Anterior cingulate cortex (tissue), 58 donors: ENCODE measurements at places on chromosomes 2 and 18.
A peak's percentile ranks its signal among the peaks of the same experiment; 100 is the strongest.

GRCh38 chr2:203682688-203683130 lies 23.7 kb upstream of the CD28 start:
- no peak for DNase-seq

DNA sequence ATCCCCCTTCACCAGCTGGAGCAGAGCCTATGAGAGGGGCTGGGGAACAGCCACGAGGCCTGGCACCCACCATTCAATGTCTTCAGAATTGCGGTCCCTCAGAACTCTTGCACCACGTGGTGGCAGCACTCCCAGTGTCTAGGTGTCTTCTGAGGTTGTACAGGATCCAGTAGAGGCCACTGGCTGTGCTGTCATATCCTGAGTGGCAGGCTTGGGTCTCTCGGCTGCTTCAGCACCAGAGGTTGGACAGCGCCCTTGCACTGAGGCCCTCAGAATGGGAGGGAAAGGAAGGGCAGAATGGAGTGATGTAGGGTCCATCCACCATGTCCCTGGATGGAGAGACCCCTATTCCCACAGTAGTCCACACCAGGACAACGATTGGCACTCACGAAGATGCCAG lies 112.0 kb upstream of the TEKT4 start:
- no peak for DNase-seq

DNA sequence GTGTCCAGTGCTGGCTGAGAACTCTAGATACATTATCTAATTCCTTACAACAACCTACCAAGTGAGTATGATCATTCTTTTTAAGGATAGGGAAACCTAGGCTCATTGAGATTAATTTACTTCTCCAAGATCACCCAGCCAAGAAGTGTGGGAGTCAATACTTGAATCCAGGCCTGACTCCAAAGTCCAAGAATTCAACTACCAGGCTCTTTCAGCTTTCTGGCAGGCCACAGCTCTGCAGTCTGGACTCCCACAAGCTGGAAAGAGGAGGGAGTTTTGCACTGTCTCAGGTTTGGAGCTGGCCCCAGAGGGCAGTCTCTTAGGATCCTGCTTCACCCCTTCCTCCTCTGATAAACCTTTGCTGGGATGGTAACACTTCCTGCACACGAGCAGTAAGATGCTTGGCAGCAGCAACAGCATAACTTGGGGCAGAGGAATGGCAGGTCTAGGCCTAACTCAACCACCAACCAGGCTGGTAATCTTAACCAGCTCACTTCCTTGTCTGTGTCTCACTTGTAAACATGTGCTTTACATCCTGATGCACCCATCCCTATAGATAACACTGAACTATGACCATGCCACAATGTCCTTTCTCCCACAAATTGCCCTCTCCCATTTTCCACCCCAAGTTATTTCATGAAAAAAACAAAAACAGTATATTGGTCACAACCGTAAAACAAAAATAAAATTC lies 111.1 kb upstream of the ACAA2 start:
- no peak for DNase-seq

GRCh38 chr2:96930351-96931010 lies 55.9 kb downstream of the FAM178B start:
- DNase-seq: no peak

GRCh38 chr2:186365406-186365805 lies 120.7 kb upstream of the ZC3H15 start:
- DNase-seq: no peak

- no peak for DNase-seq
These were observed 96.7 kb downstream of the CCDC148 start for GRCh38 chr2:158359846-158360245.

DNA sequence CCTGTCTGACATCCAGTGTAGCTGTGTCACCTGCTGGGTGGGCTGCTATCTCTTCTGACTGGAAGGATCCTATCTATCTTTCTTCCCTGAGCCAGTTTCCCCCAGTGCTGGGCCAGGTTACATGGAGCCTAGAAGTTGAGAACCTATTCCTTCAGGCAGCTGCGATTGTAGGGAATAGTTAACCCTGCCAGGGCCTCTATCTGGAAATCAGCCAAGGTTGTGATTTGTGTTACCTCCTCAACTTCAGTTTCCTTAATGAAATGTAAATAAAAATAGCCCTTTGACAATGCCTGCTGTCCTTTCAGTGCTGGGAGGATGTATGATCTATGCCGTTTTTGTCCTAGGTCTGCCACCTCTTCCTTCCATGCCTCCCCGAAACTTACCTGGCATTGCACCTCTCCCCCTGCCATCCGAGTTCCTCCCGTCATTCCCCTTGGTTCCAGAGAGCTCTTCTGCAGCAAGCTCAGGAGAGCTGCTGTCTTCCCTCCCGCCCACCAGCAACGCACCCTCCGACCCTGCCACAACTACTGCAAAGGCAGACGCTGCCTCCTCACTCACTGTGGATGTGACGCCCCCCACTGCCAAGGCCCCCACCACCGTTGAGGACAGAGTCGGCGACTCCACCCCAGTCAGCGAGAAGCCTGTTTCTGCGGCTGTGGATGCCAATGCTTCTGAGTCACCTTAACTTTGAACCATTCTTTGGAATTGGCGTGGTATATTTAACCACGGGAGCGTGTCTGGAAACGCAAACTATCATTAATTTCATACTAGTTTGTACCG lies 36.6 kb downstream of the GORASP2 start:
- no peak for DNase-seq

GRCh38 chr2:45131587-45131986 lies 122.3 kb upstream of the SIX2 start:
- DNase-seq: no peak

DNA sequence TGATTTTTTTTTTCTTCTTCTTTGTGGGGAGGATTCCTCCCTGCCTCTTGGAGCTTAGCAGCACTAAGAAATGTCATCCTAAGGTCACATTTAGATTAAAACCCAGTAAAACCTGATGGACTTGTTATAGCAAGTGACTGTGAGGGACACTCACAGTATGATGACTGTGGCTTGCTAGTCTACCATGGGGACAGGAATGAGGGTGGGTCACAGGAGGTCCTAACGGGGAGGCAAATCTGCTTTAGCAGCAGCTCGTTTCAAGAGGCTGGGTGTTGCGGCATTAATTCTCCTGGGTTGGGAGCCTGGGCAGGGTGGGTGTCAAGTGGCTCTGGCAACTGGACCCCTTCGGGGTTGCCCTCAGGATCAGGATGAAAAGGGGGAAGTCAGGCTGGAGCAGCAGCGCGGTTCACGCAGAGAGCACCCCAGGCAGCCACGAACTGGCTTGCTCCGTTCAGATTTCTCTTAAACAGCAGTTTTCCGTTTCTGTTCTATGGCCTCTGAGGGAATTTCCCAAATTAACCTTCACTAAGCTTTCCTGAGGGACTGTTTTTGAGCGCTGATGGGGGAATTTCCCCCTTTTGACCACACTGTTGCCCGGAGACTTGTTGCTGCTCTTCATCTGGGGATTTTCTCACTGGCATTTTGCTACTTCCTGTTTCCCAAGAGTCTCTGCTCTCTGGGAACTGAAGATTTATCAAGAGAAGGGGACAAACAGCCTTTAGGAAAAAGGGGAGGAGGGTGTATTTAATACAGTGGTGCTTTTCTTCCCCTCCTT lies 59.8 kb upstream of the PELI1 start:
- no peak for DNase-seq

DNA sequence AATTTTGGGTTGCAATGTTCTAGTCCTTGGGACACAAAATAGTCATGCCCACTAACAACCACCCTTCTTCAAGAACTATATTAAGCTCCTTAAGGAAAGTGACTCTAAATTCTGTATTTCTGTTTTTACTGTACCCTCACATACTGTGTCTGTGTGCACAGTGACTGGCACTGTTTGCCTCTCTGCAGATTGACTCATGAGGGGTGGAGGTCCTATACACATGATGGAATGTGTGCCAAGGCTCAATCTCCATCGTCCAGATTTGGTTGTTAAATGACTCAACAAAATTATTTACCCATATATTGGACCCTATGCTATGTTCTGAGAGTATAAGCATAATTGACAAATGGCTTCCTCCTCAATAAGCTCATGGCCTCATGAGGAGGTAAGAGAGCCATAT lies 126.6 kb upstream of the CWC22 start:
- no peak for DNase-seq

GRCh38 chr2:160022162-160022561 lies 40.3 kb downstream of the PLA2R1 start:
- no peak for DNase-seq

- DNase-seq: peak; percentile 12
These were observed 250.6 kb downstream of the CYP26B1 start for GRCh38 chr2:71897137-71897480.

DNA sequence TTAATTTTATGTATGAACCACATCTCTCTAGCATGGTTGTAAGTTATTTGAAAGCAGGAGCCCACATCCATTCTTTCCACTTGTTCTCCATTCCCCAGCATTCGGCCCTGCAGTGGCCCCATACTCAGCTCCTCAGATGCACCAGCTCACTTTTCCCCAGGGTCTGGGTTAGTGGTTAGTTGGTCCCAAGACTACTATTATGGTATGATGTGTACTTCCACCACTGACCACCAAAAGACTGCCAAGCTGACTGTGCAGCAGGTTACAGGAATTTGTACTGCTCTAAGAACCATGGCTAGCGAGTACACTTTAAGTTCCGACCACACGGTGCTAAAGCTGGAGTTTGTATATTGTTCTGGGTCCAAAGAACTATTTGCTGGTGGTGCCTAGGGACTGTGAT lies 413.6 kb upstream of the TCF4 start:
- DNase-seq: no peak

GRCh38 chr2:232076736-232077135 lies 115.2 kb downstream of the DIS3L2 start:
- no peak for DNase-seq

- DNase-seq: no peak
These were observed 156.4 kb downstream of the DSEL start for GRCh38 chr18:67359873-67360838.

- no peak for DNase-seq
These were observed 87.5 kb downstream of the SATB2 start for GRCh38 chr2:199370150-199370780.

DNA sequence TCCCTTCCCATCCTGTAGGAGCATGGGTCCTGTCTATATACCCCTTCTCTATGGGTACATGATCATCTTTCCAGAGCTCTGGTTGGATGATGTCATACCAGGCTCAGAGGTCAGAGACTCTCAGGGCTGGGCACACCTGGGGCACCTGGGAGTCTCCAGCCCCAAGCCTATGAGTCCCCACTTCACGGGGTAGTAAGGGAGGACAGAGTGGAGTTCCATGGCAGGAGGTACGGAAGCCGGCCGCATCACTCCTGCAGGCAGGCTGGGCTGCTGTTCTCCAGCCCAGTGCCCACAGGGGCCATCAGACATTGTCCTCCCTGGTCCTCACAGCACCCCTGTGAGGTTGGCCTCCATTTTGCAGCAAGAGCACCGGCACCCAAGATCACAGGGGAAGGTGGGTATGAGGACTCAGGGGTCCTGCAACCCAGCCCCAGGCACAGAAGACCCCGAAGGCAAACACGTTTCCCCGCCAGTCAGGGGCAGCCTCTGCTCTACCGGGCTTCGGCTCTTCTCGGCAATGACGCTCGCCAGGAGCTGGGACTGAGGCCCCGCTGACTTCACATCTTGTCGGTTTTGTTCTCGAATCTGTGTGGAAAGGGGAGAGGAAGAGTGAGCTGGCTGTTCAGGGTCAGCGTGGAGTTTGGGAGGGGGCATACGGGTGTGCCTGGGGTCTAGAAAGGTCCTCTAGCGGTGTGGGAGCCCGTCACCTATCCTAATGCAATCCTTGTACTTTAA lies 91.5 kb downstream of the ADD2 start:
- DNase-seq: no peak

DNA sequence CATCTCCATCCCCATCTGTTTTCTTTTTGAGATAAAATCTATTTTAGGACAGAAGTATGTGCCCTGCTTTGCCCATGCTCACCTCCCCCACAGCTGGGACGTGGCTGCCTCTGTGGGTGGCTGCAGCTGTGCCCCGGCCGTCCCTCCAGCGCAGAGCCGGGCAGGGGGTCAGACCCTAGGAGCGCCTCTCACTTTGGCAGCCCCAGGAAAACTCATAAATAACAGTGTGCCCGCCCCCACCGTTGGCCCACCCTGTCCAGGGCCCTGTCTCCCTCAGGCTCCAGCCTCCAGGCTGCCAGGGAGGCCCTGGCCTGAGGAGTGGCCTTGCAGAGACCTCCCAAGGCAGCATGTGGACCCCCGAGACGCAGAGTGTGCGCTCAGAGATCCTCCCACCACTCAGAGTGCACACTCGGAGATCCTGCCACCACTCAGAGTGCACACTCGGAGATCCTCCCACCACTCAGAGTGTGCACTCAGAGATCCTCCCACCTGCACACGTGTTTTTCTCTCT lies 178.1 kb downstream of the TWIST2 start:
- DNase-seq: no peak

- DNase-seq: no peak
These were observed 268.7 kb upstream of the SETBP1 start for GRCh38 chr18:44411976-44412375.

DNA sequence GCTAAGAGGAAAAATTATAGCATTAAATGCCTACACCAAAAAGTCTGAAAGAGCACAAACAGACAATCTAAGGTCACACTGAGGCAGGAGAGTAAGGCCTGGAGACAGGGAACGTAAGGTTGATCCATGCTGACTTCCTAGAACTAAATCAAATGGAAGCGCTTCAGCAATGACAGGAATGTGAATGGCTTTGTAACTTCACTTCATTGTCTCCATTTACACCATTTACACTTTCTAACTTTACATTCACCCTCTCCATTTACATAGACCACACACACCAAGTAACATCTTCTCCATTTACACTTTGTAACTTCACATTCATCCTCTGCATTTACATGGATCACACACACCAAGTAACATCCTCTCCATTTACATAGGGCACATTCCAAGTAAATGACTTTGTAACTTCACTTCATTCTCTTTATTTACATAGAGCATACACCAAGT lies 103.1 kb upstream of the SPATS2L start:
- DNase-seq: no peak

DNA sequence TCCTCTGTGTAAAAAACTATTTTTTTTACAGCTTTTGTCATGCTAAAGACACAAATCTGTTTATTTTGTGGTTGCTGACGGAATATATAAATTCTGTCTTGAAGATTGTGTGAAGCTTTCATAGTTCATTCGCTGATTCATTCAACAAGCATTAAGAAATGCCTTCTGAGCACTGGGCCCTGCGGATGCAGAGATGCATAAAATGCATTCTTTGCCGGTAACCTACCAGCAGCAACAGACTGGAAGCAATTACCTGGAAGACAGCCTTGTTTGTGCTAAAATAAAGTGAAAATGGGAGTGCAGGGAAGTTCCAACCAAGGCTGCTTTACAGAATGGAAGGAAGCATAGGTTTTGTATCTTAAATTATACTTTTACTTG lies 119.7 kb downstream of the PMAIP1 start:
- DNase-seq: no peak
